Stimulated activated CD8-positive, alpha-beta memory T cell treated with anti-CD3 and anti-CD28 coated beads, Interleukin-2, amount 100 ng/mL, for 1 hour (primary cell): ENCODE measurements at places on chromosomes 1 and 21.

DNA sequence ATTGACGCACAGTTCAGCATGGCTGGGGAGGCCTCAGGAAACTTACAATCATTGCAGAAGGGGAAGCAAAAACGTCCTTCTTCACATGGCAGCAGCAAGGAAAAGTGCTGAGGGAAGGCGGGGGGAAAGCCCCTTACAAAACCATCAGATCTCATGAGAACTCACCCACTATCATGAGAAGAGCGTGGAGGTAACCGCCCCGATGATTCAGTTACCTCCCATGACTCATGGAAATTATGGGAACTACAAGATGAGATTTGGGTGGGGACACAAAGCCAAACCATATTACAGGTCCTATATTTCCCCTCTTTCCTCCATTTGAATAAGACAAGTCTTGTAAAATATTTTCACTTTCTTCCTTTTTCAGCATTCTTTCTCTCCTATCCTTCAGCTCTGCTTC is 7.7 kb upstream of the TTLL7 start:
- no peak for DNase-seq

GRCh38 chr1:206106328-206107167 is 10.6 kb downstream of the AVPR1B start:
- DNase-seq, result peak; percentile 51

DNA sequence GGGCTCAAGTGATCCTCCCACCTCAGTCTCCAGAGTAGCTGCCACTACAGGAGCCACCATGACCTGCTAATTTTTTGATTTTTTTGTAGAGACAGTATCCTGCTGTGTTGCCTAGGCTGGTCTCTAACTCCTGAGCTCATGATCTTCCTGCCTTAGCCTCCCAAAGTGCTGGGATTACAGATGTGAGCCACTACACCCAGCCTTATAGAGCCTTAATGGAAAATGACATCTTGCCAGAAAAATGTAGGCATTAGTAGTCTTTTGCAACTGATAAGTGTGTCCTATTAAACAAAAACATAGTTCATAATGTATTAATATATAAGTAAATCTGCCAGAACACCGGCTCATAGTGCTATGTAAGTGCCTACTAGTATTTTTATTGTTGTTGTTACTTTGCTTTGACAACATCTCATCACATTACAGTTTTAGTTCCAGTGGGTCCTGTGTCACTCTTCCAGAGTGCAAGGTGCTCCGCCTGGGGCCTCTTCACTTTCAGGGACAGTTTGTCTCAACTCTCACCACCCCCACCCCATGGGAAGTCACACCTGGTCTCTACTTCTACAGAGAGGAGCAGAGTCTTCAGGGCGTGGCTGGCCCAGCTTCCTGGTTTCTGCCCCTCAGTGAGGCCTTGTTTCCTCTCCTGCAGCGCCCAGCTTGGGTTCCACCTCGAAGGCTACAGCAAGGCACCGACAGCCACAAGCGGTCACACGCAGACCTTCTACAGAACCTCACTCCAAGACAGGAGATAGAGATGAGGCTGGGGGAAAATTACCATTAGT is 30.1 kb downstream of the RHOU start:
- DNase-seq, result no peak

DNA sequence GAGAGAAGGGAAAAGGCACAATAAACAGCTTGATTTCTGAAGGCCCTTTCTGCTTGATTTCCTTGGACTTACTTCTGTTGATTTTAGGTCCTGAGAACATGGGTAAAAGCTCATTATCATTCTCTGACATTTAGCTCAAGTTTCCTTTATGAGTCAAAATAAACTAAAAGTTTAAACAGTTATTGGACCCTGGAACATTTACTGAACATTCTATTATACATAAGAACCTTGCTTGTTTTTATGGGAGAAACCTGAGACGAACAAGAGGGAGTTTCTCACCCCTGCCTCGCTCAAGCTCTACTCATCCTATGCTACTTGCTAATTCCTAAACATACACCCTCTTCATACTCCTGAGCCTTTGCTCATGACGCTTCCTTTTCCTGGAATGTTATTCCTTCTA is 538.3 kb upstream of the PKN2 start:
- no peak for DNase-seq

DNA sequence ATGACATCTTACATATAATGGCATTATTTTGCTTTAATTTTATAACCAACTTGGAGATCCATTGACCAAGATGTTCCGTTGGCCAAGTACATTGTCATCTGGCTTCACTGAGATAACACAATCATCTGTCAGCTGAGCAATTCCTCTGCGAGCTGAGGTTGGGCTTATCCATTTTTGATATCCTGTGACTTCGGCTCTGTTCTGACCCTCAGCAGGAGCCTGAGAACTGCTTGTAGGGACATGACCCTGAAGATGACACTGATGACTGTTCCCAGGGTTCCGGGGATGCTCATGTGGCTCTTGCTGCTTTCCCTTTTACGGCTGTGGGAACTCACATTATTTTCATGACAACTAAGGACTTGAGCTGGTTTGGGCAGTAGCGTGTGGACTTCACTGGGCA is 51.2 kb downstream of the TLR5 start:
- no peak for DNase-seq

DNA sequence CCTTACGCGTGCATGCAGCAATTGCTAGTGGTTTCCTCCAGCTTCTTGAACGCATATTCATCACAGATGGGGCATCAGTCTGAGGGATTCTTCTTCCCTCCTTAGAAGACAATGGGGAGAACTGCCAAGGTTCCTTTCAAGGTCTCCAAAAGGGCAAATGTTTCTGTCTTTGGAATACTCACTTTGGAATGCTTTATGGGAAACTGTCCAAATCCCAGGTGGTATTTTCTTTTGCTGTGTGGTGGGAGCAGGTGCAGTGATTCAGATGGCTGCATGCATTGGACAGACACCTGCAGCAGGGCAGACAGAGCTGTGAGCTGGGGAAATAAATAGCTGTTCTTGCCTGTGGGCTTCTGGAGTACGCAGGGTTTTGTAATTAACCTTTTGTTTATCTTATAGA is 40.5 kb downstream of the URB2 start:
- no peak for DNase-seq

GRCh38 chr1:15153184-15153841 is at the start of gene TMEM51:
TSS of gene TMEM51 (plus strand) at chr1:15153747. CDS start at chr1:15215088, 61,341 bp downstream.
- no peak for DNase-seq

DNA sequence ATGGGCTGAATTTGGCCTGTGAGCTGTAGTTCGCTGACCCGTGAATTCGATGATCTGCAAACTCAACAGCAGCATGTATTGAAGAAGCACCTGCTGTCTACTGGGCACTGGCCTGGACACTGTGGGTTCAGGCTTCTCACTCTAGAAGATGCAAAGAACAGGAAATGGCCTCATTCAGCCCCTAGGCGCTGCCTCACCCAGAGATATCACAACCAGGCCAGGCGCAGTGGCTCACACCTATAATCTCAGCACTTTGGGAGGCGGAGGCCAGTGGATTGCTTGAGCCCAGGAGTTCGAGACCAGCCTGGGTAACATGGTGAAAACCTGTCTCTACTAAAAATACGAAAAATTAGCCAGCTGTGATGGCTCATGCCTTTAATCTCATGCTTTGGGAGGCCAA is 23.6 kb downstream of the MFAP2 start:
- DNase-seq, result no peak

- DNase-seq, result no peak
These were observed 415.7 kb upstream of the DAB1 start for GRCh38 chr1:57839526-57839925.
